ENCODE measurements at places on chromosomes 2 and 18. TPM values are rescaled to one million over a fixed set of nuclear protein-coding genes. Genes with fewer than 3 reads are reported as not detected.

BOLL gene
- not detected for total RNA-seq

LIPG gene
- total RNA-seq, result 138 TPM

DNAJC27 gene
- 6.1 TPM for total RNA-seq

GRCh38 chr18:2547477-2548087 lies 23.7 kb downstream of the METTL4 start:
- no peak for DNase-seq

DNA sequence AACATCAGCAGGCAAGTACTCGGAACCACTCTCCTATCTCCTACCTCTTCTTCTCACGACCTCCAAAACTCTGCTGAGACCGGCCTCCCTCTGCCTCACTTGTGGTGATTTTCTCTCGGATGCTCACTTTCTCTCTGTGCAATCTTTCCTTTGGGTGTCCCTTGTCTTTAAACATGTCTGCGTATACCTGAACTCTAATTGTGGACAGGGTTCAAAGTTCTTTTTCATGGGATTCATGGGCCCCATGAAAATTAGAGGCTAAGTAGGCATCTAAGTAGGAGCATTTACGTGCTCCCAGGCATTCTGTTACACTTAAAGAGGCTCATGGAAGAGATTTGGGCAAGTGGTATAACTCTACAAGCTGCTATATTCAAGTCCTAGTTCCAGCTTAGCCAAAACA lies 2.1 kb upstream of the PPP1CB start:
- DNase-seq, result no peak

Measured in mucosa of gallbladder (tissue), 1 donor.